ENCODE measurements at places on chromosomes 4 and X.

- no peak for DNase-seq
These were observed 18.4 kb downstream of the PRPS1 start for GRCh38 chrX:107646735-107647134.

DNA sequence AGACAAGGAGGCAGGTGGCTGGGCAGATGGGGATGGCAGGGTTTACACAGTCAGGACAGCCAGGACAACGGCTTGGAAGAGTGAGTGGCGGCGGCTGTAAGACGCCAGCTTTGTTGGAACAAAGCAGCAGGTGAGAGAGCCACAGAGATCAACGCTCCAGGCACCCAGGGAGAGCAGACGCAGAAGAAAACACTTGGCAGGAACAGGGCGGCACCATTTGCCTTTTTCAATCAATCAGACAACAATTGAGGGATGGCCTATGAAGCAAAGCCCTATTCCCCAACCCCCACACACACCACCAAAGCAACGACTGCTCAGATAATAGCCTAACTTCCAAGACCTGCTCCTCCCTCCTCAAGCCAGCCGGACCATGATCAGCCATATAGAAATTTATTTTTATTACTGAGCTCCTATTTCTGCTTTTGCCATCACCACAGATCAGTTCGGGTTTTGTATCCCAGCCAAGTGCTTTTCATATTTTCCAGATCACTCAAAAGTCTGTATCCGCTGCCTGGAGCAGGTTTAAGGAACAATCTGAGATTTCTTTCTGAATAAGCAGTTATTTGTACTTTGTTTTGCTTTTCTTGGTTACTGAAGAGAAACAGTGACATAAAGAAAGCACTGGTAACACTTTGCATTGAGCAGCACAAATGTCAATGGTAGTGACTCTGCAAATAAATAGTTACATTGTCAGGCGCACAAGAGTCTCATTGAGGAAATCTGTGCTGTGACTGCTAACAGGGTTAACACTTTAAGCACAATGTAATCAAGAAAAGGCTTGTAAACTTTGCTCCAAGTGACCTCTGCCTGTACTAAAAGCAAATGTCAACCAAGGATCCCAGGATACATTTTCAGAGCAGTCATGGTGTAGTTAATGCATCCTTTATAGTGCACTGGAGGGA is 81.8 kb upstream of the RBPJ start:
- no peak for DNase-seq

DNA sequence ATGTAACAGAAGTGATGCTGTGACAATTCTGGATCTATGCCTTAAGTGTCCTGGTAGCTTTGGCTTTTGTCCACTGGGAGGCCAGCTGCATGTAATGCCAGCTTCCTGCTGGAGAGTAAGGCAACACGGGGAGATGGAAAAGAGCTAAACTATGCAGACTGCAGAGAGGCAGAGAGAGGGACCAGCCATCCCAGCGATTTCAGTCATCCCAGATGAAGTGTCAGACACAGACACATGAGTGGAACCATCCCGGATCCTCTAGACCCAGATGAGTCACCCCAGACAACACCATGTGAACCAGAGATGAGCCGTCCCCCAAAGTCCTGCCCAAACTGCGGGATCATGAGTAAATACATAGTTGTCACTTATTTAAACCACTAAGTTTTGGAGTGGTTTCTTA is 14.6 kb downstream of the SRPX start:
- peak; percentile 44 for DNase-seq

DNA sequence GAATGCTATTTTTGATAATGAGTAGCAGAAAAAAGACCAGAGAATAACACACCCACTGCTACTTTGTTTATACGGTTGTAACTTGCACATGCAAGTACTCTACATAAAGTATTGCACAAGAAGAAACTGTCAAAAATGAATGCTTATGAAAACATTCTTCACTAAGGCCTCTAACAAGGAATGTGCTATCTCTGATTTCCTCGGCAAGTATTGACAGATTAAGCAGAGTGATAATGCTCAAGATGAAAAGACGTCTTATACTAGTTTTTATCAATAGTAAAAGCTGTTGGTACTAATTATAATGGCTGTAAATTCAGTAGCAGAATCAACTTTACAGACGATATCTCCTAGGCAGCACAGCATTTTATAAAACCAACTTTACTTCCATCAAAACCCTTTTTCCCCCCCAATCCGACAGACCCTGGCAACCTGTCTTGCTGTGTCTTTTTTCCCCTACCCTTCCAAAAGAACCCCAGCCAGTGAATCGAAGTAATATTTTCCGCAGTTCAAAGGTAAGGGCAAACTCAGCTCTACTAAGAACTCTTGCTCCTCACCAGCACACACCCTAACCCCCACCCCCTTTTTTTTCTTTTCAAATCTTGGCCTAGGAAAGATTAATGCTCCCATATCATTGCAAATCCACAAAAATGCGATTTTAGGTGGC is 1.5 kb downstream of the FRYL start:
- no peak for DNase-seq

GRCh38 chr4:95106408-95106928 is 348.7 kb downstream of the BMPR1B start:
- peak; percentile 68 for DNase-seq

DNA sequence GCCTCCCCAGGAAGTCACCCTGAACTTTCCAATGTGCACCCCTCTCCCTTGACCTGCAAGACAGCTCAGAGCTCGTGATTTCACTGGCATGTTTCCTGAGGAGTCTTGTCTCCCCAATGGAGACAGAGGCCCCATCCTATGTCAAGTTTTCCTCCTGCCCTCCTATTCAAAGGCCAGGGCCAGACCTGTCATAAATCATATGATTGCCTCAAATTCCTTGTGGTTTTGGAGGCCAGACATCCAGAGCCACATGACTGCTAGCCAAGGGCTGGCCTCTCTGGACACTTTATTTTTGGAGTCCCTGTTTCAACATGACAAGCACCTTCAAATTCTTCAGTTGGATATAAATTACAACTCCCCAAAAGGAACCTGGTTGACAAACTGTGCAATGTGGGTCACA is 76.0 kb upstream of the TFDP3 start:
- no peak for DNase-seq

GRCh38 chr4:815464-816146 is 10.3 kb downstream of the CPLX1 start:
- no peak for DNase-seq

DNA sequence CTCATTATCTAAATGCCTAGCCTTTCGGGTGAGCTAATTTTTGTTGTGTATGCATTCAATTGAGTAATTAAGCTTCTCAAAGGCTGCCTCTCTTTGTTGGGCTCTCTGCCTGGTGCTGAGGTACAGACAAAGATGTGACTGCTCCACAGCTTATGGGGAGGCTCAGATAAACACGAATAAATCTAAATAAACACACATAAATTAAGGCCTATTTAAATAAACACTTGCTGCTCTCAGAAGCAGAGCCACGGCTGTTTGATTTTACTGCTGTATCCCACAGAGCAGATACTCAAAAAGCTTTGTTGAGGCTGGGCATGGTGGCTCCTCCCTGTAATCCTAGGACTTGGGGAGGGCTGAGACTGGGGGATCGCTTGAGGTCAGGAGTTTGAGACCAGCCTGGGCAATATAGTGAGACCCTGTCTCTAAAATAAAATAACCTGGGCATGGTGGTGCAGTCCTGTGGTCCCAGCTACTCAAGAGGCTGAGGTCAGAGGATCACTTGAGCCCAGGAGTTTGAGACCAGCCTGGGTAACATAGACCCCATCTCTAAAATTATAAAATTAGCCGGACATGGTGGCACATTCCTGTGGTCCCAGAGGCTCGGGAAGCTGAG is 8.4 kb upstream of the CD99 start:
- no peak for DNase-seq

GRCh38 chr4:184955636-184956035 is 62.7 kb upstream of the HELT start:
- DNase-seq, result no peak

DNA sequence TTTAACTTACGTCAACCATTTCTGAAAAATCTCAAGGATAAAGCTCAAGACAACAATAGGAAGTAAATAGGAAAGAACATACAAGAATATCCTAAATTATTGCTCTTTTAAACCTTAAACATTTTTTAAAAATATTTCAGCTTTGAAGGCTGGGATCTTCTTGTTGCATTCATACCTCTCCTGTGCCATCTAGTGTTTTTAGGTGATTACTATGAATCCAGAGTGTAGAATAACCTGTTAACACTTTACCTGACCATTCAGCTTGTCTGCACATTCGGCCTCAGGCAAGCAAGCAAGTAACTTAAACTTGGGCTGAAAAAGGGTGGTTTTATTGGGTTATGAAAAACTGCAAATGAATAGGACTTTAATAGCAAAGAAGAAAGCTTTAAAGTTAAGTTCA is 507.8 kb upstream of the INTU start:
- DNase-seq, result no peak

GRCh38 chr4:173794662-173795061 is 264.6 kb upstream of the HAND2 start:
- no peak for DNase-seq

DNA sequence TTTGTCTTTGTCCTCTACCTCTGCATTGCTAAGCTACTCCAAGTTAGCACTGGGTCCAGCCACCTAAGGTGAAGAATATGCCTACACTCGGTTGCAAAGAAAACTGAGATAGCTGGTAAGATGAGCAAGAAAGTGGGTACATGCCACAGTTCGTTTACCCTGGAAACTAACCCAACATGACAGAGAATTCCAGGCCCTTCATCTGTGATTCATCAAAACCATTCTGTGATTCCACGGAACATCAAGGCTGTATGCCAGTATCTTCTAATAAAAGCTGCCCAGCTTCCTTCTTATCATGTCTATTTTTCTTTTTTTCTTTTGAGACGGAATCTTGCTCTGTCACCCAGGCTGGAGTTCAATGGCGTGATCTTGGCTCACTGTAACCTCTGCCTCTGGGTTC is 58.7 kb upstream of the SPANXC start:
- DNase-seq, result no peak

- no peak for DNase-seq
These were observed 34.7 kb downstream of the FRMPD3 start for GRCh38 chrX:107484002-107484726.

- DNase-seq, result no peak
These were observed at the start of gene TMEM150C for GRCh38 chr4:82561786-82562563. TMEM150C (minus strand) TSS chr4:82561988; CDS start chr4:82504657, 57,331 bp downstream.

DNA sequence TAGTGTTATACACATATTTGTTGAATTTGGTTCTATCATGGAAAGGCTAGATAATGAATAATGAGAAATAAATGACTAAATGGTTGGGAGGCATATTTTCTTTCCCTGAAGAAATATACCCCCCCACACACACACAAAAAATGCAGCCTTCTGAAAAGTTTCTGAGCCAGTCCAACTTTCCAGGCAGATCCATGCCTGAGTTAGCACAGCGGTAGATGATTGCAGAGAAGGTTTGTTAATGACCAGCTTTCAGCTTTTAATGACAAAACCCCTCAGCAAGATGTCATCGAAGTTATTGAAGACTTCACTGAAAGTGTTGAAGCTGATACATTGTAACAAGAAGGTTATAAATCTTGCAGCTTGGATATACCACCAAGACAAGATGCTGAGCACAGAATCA is 61.4 kb downstream of the GBA3 start:
- DNase-seq, result no peak

DNA sequence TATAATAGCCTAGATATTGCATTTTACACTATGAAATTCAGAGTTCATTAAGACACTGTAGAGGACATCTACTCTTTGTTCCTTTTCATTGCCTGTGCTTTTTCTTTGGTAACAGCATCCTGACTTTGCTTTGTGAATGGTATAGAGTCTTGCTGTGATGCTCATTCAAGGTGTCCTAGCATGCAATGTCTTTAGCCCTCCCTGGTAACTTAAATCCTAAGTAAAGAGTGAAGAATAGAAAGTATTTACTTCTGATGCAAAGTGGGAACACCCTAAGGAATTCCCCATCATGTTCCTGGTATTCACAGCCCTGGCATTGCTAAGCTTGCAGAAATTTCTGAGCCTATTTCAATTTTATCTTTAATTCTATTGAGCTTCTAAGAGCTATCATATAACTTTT is 400.1 kb downstream of the FAT4 start:
- no peak for DNase-seq

GRCh38 chr4:83582289-83582785 is 46.4 kb downstream of the GPAT3 start:
- DNase-seq, result no peak

DNA sequence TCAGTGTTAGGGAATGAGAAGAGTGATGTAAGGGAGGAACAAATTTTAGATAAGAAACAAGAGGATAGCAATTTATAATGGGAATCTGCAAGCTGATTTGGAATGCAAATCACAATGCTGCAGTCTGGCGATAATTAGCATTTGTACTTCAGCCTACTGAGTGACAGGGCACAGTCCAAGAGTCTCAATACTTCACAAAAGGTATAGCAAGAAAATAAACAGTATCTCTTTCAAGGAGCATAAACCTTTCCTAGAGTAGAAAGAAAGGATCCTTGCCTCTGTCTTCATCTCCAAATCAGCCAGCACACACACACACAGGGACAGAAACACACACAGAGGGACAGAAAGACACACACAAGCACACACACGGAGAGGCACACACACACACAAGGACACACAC is 1.1 kb upstream of the GPM6A start:
- no peak for DNase-seq

GRCh38 chrX:24494647-24495075 is 29.6 kb downstream of the PDK3 start:
- no peak for DNase-seq

GRCh38 chr4:77158487-77158861 is 1.5 kb downstream of the CCNG2 start:
- no peak for DNase-seq

DNA sequence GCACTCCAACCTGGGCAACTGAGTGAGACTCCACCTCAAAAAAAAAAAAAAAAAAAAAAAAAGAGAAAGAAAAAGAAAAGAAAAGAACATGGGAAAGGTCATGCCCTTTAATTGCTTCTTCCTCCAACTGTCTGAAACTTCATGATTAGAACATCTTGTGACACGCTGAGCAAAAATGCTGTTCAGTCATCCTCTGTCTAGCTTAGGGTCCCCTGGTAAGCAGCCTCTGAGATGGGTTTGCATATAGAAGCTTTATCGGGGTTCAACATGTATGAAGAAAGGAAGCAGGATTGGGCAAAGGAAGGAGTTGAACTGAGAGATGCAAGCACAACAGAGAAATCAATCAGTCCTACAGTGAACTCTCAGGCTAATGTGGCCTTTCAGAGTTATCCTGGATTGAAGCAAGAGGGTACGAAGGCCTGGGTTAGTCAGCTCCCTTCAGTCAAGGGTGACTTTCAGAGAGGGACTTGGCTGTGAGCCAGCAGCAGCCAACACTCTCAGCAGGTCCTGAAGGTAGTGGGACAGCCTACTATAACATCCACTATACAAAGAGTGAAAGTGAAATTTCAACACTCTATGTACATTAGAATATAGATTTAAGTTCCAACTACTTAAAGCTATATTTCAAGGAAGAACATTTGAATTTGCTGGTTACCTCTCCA is 11.4 kb downstream of the MAOB start:
- no peak for DNase-seq
